ENCODE measurements at places on chromosomes 1 and 21. TPM values are rescaled to one million over a fixed set of nuclear protein-coding genes. Genes with fewer than 3 reads are reported as not detected.

The C1orf53 gene
- 1.7 TPM for total RNA-seq

The PEX14 gene
- 47.6 TPM for total RNA-seq

The OLIG2 gene
- total RNA-seq, result not detected

The PAQR6 gene
- total RNA-seq, result 4.4 TPM

The LEMD1 gene
- not detected for total RNA-seq

The OR2AK2 gene
- not detected for total RNA-seq

The PGLYRP4 gene
- 0.60 TPM for total RNA-seq

The FCRL5 gene
- total RNA-seq, result 3.8 TPM

DNA sequence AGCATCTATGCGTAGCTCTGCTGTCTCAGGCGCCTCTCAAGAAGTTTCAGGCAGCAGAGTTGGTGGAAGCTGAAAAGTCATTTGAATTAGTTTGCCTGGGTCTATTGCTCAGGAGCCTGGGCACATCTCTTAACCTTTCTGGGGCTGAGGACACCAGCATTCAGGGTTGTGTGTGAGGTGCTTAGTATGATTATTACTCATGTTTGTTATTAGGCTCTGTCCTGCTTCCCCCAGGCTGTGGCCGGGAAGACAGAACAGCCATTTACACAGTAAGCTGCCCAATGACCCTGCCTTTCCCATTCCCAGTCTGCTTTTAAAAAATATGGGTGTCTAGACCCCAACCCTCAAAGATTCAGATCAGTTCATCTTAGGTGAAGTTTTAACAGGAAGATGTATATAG is 53.9 kb upstream of the CACNA1E start:
- DNase-seq, result no peak

DNA sequence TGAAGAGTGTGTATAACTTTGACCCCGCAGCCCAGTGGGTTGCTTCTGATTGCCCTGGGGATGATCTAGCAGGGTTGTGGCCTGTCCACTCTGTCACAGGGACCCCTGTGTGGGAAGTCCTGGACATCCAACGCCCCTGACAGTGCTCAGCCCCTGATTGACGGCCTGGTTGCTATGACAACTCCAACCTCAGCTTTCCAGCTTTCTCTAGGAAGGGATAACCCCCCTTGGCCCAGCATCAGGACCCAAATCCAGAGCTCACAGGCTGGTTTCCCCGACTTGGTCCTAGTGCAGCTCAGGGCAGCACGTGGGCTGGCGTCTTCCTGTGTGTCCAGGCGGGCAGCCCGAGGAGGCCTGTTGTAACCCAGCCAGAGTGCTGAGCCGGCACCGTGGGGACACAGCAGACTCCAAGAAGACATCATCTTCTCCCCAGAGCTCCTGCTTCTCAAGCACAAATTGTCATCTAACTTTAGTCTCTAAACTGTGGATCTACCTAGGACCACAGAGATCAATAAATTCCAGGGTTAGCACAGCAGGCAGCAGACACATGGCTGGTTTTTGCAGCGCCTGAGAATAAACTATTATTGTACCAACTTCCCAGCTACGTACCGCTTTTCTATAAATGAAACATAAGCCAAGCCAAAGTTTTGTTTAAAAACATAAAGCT is 18.9 kb upstream of the PDXK start:
- DNase-seq, result no peak

- DNase-seq, result no peak
Measured at GRCh38 chr1:173451981-173452380, 25.2 kb upstream of the PRDX6 start.

- no peak for DNase-seq
Measured at GRCh38 chr21:38269576-38269936, 12.8 kb downstream of the KCNJ15 start.

DNA sequence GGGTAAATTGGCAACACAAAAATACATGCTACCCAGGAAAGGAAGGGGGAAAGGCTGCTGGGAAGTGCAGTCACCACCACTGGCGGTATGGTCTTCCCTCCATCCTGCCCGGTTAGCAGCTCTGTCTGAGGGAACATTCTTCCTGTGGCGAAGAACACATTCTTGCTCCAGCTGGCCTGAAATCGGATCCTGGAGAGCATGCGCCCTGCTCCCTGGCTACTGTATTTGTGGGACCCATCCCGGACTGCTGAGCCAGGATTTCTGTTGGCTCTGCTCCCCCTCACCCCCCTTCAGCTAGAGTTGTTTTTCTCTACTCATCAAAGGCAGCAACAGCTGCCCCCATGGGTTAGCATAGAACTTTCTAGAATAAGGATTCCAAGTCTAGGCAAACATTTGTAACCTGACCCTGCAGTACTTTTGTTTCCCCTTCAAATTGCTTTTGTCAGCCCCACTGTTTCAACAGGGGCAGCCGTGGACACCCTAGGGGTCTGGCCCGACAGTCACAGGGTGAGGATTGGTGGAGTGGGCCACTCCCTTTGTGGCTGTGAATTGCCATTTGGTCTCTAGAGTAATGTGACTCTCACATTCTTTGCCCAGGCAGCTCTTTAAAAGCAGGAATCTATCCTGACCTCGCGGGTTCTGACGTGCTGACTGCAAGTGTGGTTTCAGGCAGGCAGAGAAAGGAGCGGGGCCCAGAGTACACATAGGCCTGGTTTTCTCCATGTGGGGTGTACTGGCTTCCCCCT is 157.7 kb downstream of the TOMM20 start:
- peak; percentile 78 for DNase-seq

- DNase-seq, result peak; percentile 95
Measured at GRCh38 chr21:31559368-31560119, 99.9 kb upstream of the SOD1 start.

DNA sequence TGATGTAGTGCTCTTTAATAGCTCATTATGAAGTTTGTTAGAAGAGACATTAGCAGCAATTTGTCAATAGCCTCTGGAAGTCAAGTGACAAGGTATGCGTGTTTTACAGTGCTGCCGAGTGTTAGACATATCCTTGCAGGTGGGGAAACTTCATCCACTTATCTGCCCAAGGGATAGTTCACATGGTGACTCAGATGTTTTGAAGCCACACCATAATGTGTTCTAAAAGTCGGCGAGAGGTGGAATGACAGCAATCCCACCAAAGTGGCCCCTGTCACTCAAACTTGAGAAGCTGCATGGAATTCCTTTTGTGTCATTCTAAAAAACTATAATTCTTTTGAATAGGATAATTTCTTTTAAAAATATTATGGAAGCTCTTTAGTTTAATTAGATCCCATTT is 98.1 kb downstream of the RUNX1 start:
- DNase-seq, result no peak

Data from ureter (tissue), 1 donor.